ENCODE measurements at places on chromosomes 1 and 21.
A peak's percentile ranks its signal among the peaks of the same experiment; 100 is the strongest.

DNA sequence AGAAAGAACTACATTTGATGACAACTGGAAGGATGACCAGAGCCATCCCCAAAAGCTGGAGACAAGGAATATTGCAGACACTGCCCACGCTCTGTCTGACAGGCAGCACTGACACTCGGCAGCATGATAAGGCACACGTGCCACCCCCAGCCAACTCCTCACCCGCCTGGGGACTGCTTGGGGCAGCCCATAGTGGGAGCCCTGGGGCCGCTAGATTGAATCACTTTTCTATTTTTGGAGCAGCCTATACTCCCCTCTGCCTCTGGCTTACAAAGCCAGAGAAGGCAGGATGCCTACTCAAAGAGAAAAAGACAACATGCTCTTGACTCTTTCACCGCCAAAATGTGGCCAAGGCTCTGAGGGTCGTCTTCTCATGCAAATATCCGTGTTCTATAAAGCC is 1.3 kb downstream of the SMG5 start:
- DNase-seq = no peak

DNA sequence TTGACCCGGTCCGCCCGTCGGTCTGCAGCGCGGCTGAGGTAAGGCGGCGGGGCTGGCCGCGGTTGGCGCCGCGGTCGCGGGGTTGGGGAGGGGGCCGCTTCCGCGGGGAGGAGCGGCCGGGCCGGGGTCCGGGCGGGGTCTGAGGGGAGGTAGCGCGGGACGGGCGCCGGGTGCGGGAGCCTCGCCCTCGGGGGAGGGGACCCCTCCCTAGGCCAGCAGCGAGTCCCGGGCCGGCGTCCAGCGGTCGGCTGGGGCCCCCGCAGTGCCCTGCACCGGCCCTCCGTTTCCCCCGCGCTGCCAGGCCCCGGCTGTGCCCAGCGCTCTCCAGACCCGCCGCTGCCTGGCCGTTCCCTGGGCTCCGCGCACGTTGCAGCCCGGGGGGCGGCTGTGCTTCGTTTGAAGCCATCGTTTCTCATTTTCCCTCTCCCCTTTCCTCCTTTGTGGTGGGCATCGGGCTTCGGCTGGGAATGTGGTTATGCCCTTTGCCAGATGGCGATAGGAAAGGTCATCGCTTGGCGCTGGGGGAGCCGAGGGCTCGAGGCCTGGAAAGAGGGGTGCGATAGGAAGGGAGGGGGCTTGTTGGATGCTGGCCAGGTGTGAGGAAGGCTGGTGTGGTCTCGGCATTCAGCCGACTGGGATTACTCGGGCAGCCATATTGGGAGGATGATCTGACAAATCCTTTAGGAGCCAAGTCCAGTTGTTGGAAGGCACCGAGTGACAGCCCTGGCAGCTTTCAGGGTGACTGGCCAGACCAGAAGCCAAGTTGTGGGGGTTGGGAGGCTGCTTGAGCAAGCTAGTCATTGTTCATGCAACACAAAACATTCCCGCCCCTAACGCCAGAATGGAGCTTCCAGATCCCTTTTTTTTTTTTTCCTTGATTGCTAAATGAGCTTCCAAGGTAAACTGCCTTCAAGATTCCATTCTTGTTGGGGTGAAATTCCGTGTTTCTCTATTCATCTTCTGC is 753 bp downstream of the KIF1B start:
- peak; percentile 5 for DNase-seq

GRCh38 chr1:214187121-214187900 is 93.6 kb upstream of the SMYD2 start:
- no peak for DNase-seq

DNA sequence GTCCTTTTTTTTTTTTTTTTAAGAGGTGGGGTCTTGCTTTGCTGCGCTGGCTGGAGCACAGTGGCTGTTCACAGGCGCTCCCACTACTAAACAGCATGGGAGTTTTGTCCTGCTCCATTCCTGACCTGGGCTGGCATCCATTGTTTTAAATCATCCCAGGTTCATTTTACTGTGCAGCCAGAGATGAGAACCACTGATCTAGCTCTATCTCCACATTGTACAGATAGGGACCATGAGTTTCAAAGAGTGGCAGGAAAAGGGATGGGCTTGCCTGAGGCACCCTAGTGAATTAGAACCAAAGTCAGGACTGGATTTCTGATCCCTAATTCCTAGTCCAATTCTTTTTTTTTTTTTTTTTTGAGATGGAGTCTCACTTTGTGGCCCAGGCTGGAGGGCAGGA is 7.2 kb upstream of the TMEM222 start:
- no peak for DNase-seq

DNA sequence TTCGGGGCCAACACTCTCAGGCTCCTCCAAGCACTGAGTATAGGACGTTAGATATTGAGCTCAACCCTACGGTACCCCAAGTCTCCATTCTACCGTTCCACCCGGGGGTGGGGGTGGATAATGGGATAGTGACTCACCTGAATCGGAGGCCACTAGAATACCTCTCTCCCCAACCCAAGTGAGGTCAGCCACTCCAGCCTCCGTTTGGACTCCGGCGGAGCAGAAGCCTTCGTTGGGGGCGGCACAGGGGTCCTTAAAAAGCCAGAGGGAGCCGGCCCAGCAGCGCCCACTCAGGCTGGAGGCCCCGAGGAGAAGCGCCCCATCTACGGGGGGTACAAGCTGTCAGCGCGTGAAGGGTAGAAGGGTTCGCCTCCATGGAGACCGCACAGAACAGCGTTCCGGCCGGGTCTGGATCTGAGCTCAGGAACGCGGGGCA is 556 bp downstream of the WDR77 start:
- DNase-seq = no peak

GRCh38 chr1:45573231-45573804 is 10.5 kb upstream of the NASP start:
- no peak for DNase-seq

GRCh38 chr1:168161459-168161858 is 17.3 kb upstream of the TIPRL start:
- no peak for DNase-seq

DNA sequence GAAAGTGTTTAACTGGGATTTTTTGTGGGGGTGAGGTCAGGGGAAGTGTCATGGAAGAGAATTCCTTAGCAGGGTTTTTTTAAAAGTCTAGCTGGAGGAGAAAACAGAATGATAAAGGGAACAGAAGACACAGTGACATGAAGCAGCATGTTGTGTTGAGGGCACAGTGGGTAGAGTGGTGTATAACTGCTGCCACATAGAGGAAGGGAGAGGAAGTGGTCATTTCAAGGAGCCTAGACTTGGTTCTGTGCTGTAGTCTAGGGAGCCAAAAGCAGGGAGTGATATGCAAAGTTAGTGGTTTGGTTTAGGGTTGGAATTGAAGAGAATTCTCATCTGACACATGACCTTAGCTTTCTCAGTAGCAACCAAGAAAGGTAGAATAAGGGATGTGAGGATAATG is 10.2 kb downstream of the EEIG2 start:
- no peak for DNase-seq

GRCh38 chr1:229980009-229980408 is 87.0 kb upstream of the GALNT2 start:
- DNase-seq = no peak

- DNase-seq = no peak
These were observed 74.0 kb downstream of the TENT5C start for GRCh38 chr1:117679868-117680267.

DNA sequence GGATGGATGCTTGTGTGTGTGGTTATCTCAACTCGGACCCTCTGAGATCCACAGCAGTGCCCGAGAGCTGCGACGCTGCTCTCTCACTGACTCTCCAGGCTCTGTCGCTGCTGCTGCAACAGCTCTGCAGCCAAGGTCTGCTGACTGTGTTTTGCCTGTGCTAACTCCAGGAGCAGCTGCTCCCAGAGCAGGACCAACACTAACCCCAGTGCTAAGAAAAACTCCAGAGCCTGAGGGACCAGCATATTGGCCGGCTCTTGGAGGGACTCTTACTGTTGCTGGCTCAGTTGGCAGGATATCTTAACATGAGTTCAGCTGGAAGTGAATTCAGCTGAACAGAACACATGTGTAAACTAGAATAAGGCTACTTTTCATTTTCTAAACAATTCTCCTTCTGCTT is 4.4 kb downstream of the LCE2C start:
- no peak for DNase-seq

DNA sequence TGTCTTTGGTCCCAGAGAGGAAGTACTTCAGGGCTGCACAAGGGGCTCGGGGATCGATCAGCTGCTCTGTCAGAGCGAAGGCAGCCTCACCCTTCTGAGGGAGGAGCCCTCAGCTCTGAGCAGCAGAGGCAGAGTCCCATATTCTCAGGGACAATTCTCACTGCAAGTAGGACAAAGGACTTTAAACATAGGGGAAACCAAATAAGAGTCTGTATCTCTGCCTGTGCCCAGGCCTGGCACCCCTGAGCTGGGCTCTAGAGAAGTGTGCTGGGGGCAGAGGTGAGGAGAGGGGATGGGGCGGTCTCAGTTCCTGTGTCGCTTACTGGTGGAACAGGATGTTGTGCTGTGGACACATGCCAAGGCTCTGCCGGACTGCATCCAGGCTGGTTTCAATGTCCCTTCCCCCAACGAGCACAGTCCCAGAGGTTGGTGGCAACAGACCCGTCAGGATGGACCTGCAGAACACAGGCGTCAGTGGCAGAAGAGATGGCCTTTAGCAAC is 76.6 kb downstream of the ABCA4 start:
- no peak for DNase-seq

- no peak for DNase-seq
These were observed 117.7 kb upstream of the ETS2 start for GRCh38 chr21:38688068-38688467.

DNA sequence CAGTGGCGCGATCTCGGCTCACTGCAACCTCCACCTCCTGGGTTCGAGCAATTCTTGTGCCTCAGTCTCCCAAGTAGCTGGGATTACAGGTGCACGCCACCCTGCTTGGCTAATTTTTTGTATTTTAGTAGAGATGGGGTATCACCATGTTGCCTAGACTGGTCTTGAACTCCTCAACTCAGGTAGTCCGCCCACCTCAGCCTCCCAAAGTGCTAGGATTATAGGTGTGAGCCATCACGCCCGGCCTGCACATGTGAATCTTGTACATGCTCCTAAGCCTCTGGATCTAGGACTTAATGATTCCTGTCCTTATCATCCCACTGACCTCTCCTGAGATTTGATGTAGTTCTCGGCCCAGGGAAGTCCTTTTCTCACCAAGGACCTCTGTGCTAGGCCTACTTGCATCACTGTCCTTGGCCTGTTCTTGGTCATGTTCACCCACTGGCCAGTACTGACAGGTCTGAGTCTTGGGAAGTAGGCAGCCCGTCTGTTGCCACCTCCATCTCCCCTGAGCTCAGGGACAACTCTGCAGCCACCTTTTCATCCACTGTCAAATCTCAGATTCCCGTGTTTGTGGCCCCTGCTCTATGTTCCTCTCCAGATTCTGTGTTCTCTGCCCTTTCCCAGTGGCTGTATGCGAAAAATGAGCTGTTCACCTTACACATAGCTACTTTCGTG is 9.4 kb downstream of the HYI start:
- DNase-seq = no peak
